ENCODE measurements at places on chromosomes 11 and 22.

GRCh38 chr11:130188585-130189347 is 29.2 kb downstream of the ST14 start:
- no peak for DNase-seq

DNA sequence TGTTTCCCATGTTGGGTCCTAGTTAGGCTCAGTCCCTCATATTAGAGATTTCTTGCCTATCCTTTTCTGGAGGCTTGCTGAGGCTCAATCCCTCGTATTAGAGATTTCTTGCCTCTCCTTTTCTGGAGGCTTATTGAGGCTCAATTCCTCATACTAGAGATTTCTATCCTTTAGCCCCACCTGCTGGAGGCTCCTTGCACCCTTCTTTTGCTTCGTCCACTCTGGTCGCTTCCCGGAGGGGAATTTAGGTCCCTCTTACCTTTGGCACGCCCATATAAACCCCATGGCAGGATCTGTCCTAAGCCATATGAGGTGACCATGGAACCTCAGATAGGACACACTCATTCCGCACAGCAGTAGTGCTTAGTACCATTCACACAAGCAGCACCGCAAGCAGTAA is 15.9 kb downstream of the CYP2D6 start:
- DNase-seq, result no peak

- no peak for DNase-seq
Observed at GRCh38 chr22:30238661-30239487, 7.7 kb downstream of the LIF start.

DNA sequence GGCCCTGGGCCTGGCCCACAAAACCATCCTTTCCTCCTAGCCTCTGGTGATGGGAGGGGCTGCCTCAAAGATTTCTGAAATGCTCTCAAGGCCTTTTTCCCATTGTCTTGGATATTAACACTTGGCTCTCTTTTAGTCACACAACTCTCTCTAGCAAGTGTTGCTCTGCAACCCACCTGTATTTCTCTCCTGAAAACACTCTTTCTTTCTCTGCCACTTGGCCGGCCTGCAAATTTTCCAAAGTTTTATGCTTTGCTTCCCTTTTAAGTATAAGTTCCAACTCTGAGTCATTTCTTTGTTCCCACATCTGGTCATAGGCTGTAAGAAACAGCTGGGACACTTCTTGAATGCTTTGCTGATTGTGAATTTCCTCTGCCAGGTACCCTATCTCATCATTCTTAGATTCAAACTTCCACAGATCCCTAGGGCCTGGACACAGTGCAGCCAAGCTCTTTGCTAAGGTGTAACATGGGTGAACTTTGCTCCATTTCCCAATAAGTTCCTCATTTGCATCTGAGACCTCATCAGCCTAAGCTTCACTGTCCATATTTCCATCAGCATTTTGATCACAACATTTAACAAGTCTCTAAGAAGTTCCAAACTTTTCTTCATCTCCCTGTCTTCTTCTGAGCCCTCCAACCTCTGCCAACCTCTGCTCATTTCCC is 93.8 kb downstream of the TRIM29 start:
- DNase-seq, result no peak

DNA sequence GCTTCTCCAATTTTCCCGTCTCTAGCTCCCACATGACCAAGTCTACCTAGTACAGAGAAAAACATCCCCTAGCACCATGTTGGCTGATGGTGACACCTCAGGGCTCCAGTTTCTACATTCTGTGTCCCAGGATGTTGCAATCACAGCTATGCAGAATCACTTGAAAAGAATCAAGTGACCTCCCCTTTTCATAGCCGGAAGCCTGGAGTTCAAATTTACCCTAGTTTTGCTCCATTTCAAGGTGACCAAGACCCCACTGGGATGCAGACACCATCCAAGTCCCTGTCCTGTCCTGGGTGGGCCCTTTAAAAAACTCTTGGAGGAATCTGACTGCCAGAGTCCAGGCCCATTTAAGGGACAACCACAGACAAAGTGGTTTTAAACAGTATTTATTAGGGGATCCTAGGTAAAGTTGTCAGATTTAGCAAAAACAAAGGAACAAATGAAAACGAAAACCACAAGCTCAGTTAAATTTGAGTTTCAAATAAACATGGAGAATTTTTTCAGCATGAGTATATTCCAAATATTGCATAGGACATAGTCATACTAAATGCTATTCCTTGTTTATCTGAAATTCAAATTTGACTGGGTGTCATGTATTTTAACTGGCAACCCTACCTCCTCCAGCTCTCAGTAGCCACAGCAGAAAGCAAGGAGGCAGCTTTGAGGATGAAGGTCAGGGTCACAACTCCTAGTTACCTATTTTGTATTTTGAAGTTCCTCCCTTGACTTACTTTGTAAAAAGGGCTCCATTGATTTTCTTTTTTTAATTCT is 52.4 kb downstream of the MIAT start:
- no peak for DNase-seq

- no peak for DNase-seq
Observed at GRCh38 chr22:17808693-17809403, 34.6 kb upstream of the BID start.

GRCh38 chr11:68893282-68893681 is 10.3 kb downstream of the MRPL21 start:
- DNase-seq, result no peak

GRCh38 chr22:38479096-38479837 is 11.4 kb downstream of the KDELR3 start:
- no peak for DNase-seq

GRCh38 chr11:93608364-93608763 is 53.1 kb upstream of the CEP295 start:
- DNase-seq, result no peak

DNA sequence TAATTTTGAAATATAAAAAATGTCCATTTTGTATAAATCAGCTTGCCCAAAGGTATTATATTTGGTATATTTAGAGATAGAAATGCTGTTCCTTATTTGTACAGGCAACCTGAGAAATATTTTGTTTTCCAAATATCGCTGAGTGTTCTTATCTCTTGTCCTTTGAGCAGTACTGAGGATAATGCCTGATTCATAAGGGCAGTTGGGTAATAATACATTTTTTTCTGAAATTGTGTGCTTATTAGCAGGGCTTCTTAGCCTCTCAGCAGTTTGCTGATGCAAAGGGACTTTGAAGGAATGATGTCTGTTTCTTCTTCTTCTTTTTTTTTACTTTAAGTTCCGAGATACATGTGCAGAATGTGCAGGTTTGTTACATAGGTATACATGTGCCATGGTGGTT is 69.1 kb downstream of the LDLRAD3 start:
- no peak for DNase-seq

GRCh38 chr22:25714070-25714469 is 27.9 kb upstream of the MYO18B start:
- DNase-seq, result no peak

GRCh38 chr11:79017811-79018210 is 423.0 kb downstream of the TENM4 start:
- no peak for DNase-seq

- no peak for DNase-seq
Observed at GRCh38 chr11:22458161-22458560, 120.0 kb downstream of the SLC17A6 start.

DNA sequence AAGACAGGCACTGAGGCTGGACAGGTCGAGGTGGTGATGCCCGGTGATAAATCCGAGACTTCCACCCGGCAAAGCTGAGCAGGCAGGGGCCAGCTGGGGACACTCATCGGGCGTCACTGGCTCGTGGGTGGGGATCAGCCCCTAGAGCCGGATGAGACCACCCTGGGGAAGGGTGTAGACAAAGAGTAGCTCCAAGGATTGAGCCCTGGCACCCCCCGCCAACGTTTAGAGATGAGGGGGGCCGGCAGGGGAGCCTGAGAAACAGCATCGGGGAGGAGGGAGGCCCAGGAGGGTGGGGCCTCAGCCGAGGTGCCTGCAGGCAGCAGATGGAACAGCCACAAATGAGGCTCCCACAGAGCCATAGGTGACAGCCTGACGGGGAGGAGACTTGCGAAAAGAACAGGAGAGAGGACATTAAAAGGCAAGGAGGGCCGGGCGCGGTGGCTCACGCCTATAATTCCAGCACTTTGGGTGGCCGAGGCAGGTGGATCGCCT is 27.4 kb upstream of the CBX7 start:
- no peak for DNase-seq

GRCh38 chr11:67252831-67253239 is 13.4 kb upstream of the GRK2 start:
- peak; percentile 58 for DNase-seq

- no peak for DNase-seq
Observed at GRCh38 chr11:70511345-70511744, 113.0 kb downstream of the CTTN start.

DNA sequence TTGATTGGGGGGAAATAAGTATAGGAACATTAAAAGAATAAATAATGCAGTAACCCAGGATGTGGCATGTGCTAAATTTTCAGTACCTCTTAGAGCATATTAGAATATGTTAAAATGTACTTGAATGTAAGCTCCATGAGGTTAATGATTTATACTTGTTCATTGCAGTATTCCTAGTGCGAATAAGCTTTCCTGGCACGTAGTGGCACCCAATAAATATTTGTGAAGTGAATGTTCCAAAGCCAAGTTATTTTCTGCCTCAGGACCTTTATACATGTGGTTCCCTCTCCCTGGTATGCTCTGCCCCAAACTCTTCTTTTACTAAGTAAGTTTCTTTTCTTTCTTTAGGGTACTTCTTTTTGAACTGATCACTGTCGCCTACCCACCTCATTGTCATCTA is 118.8 kb downstream of the DBX1 start:
- no peak for DNase-seq

GRCh38 chr11:95465887-95466286 is 234.9 kb upstream of the SESN3 start:
- DNase-seq, result no peak

DNA sequence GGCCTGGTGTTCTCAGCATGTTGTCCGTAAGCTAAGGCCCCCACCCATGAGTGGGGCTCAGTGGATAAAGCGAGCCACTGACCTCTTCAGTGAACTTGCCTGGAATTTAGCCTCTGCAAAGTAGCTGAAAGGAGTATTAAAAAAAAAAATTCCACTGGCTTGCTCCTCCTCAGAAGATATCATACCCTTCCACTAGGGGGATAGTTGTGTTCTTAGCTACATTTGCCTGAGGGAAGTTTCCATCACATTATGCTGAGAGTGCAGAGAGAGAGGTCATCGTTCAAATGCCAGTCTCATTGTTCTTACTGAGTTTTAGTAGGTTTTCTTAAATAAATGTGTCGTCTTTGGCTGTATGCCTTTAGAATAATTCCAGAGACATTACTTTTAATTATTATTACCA is 879.7 kb downstream of the JRKL start:
- DNase-seq, result no peak

GRCh38 chr11:118276422-118276821 is 12.3 kb upstream of the MPZL2 start:
- no peak for DNase-seq

GRCh38 chr11:93361435-93361834 is 30.9 kb downstream of the DEUP1 start:
- DNase-seq, result no peak

DNA sequence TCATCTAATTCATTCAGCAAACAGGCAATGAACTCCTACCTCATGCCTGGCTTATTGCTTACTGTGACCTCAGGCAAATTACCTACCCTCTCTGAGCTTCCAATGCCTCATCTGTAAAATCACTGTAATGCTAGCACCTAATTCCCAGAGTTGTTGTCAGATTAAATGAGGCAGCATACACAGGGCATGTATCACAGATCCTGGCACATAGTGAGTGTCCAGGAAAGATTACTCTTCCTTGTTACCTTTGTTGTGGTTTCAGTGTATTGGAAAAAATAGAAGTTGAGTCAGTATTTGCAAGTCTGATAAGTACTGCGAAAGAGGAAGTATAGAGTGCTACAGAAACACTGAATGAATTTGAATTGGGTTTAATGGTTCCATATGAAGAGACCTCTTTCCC is 26.4 kb upstream of the LRRC55 start:
- DNase-seq, result no peak

GRCh38 chr11:92803391-92803790 is 166.1 kb upstream of the MTNR1B start:
- no peak for DNase-seq

GRCh38 chr22:37182101-37182948 is 5.7 kb downstream of the C1QTNF6 start:
- peak; percentile 37 for DNase-seq

DNA sequence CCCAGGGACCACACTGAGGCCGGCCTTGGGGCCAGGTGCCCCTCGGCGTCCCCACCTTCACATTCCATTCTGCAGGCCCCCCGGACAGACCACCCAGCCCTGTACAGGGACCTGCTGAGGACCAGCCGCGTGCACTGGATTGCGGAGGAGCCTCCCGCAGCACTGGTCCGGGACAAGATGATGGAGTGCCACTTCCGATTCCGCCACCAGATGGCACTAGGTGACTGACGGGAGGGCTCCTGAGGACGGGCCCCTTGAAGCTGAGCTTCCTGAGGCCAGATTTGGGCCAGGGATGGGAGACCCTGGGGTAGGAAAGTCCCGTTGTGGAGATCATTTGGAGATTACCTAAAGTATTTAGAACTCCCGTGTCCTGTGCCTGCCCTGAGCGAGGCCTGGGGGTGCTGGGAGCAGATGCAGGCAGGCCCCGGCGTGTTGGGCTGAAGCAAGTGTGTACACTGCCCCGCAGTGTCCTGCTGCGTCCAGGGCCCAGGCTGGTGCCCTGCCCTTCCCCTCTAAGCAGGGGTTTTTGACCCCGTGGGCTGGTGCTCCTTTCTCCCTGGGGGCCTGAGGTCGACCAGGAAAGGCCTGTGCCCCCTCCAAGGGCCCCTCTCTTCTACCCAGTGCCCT is 20.0 kb downstream of the TRMU start:
- DNase-seq, result peak; percentile 73

DNA sequence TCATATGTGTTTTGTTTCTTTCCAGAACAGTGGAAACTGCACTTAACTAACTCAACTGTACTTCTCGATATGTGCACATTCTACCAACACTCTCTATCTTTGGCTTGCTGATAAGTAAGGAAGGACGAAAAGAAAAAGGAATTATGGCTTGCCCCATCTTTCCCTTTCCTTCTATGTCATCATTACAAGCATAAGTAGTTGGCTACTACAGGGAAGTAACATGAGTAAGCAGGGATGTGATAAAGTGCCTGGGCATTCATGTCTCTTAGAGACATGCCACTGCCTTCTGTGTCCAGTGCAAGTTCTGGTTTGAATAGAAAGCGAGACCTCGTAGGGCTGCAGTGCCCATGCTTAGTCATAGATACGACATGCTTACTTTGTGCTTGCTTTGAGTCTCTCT is 342.5 kb downstream of the ETS1 start:
- no peak for DNase-seq

DNA sequence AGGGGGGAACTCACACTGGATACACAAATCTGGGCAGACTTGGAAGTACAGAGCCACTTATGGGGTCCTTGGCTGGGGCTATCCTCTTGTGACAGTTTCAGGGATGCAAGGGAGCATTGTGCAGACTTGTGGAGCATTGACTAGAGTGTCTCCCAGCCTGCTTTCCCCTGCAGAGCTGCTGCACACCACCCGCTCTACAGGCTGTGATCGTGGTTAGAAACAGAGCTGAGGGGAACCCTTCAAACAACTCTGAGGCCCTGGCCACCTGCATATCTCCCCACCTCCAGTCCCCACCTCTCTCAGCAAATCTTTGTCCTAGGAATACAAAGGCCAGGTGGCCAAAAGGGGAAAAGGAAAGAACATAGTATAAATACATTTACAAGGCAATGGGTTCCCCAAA is 64.7 kb downstream of the NRXN2 start:
- DNase-seq, result no peak
